ENCODE measurements at places on chromosomes 2 and 18.

DNA sequence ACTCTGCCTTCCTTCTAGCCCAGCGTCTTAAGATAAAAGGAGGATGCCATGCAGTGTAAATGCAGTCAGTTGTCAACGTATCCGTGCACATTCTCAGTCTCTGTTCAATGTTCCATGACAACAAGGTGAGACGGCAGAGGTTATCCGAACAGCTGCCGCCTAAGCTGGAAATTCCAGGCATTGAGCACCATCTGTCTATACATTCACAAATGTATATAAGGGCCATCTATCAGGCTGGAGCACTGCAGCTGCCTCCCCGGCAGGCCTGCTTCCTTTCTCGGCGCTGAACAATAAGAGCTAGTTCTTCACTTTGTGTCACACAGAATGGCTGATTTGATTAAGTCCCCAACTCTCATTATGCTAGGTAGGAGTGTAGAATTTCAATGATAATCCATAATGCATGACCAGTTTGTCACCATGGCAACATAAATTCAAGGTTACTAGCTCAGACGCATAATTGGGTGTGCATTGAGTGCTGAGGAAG lies 282.2 kb upstream of the SOX11 start:
- DNase-seq: no peak

GRCh38 chr2:27308359-27308881 lies at the start of gene UCN:
Gene UCN (minus strand): TSS chr2:27308445. CDS start chr2:27307895, 550 bp downstream.
- DNase-seq: no peak

DNA sequence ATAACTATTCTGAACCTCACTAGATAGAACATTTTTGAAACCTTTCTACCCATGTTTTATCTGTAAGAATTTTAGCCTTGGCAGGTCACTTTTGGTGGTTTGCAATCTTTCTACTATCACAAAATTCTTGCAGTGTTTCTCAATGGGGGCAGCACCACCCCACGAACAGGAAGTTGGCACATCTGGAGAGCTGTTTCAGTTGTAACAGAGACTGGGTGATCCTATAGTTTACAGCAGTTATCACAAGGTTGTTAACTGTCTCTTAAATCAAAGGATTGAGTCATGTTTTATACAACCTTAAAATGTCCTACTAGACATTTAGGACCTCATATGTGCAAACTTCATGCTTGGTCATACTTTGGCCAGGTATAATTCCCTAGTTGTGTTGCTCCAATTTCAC lies 829.2 kb downstream of the ERBB4 start:
- DNase-seq: peak; percentile 82

GRCh38 chr2:24792542-24792873 lies 683 bp downstream of the PTRHD1 start:
- no peak for DNase-seq

DNA sequence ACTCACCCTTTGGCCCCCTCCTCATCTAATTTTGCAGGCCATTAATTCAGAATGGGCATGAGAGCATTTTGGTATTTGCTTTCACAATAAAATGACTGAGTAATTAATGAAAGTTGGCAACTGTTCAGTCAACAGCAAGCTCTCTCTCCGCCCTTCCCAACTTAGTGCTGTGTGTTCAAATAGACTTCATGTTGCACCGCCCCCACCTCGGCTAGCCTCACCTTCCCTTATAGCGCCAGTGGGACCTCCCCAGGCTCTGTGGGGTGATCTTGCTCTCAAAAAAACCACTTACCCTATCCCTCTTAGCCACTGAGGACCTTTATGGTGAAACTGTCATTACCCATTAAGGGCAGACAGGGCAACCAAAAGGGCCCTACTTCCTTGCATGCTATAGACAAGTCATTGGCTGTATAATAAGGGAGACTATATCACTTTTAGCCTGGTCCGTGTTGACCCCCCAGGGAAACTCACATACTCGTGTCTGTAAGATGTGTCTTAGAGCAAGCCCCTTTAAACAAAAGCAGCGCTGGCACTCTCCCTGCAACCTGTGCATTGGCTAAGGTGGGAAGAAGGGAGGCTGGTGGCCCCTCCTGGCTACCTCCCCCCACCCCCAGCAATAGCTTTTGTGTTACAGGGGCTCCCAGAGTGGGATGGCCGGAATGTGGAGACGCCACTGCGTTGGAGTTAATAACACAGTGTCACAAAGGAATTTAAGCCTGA lies 15.2 kb downstream of the EN1 start:
- DNase-seq: no peak

DNA sequence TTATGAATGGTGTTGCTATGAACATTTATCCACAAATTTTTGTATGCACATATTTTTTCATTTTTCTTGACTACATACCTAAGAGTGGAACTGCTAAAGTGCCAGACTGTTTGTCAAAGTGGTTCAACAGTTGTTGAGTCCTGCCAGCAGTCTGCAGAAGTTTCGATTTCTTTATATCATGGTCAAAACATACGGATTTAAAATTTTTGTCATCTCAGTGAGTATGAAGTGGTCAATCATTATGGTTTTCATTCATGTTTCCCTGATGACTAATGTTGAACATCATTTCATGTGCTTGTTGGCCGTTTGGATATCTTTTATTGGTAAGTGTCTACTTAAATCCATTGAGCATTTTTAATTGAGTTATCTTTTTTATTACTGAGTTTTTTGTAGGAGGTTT lies 39.2 kb downstream of the CCDC138 start:
- no peak for DNase-seq

GRCh38 chr18:33700513-33700976 lies 122.5 kb downstream of the ASXL3 start:
- no peak for DNase-seq

- no peak for DNase-seq
These were observed 637.5 kb downstream of the PLCL1 start for GRCh38 chr2:198441901-198442300.

DNA sequence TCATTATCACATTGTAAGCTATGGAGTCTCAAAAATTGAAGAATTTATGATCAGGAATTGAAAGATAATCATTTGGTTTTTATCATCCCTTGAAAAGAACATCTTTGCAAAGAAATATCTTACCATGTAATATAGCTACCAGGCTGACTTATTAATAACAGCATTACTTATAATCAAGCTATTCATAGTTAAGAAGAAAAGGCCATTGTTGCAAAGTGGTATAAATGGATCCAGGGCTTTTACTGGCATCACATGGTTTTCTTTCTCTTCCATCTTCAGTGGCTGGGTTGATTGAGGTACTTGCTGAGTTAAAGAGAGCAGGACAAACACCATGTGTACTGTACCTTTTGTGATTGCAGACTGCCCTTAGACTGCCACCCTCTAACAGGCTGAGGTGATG lies 39.6 kb downstream of the MFSD6 start:
- DNase-seq: no peak

DNA sequence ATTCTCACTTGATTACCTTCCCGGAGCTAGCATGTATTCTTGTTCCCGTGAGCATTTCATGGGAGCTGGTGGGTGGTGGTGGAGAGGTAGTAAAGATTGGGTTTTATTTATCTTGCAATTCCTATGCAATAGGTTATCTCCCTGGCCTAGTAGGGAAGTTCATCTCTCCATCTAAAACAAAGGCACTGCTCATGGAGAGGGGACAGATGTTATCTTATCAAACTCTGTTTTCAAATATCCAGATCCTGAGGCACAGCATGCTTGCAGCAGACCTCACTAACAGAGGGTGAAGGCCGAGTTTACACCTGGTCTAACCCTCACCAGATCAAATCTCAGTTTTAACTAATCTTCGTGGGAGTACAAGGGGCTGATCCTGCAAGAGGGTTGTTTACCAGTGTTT lies 98.9 kb downstream of the CYRIA start:
- DNase-seq: no peak

GRCh38 chr18:11327391-11328009 lies 178.1 kb upstream of the PIEZO2 start:
- DNase-seq: no peak

DNA sequence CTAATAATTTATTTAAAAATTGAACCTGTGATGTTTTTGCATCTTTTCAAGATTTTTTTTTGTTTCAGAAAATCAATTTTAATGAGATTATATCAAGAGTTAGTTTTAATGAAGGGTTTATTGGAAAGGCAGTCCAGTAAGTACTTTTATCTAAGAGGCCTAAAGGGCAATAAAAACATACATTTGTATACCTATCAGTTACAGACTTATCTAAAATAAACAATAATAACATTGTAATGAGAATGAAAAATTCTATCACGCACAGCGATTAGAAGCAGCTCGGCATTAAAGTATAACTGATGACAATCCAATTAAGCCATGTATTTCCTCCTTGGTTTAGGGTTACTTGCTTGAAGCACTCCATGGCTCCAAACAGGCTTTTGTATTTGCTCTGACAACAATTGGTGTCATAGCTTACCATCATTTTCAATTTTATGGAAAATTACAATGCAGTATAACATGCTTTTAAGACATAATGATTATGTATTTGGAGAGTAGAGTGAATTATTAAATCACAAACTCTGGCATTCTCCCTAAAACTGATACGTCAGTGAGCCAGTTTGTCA lies 629.4 kb downstream of the TSN start:
- DNase-seq: no peak

DNA sequence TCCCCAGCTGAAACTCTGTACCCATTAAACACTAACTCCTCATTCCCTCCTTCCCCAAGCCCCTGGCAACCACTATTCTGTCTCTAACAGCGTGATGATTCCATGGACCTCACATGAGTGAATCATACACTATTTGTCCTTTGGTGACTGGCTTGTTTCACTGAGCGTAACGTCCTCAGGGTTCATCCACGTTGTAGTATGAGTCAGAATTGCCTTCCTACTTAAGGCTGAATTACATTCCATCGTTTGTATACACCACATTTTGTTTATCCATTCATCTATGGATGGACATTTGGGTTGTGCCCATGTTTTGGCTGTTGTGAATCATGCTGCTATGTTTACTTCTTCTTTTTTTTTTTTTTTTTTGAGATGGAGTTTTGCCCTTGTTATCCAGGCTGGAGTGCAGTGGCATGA lies 19.6 kb upstream of the CABLES1 start:
- DNase-seq: no peak

- no peak for DNase-seq
These were observed 13.4 kb downstream of the DNAJB2 start for GRCh38 chr2:219292616-219293015.

DNA sequence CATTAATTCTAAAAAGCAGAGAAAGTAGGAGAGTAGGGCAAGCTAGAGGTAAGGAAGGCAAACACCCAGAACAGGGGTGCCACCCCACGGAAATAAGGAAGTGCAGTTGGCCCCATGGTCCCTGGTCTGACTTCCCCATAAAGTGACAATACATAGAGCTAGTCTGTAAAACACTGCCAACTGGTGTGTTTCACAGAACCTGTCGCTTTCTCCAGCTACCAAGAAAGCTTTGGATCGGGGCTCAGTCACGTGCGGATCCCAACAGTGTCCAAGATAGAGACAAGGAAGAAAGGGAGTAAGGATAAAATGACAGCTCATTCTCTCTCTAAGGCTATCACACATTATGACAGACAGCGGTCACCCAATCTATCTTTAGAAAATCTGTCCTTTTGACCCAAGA lies 36.4 kb downstream of the TBC1D8 start:
- peak; percentile 89 for DNase-seq

- DNase-seq: no peak
These were observed 43.9 kb upstream of the GLS start for GRCh38 chr2:190836767-190837166.

DNA sequence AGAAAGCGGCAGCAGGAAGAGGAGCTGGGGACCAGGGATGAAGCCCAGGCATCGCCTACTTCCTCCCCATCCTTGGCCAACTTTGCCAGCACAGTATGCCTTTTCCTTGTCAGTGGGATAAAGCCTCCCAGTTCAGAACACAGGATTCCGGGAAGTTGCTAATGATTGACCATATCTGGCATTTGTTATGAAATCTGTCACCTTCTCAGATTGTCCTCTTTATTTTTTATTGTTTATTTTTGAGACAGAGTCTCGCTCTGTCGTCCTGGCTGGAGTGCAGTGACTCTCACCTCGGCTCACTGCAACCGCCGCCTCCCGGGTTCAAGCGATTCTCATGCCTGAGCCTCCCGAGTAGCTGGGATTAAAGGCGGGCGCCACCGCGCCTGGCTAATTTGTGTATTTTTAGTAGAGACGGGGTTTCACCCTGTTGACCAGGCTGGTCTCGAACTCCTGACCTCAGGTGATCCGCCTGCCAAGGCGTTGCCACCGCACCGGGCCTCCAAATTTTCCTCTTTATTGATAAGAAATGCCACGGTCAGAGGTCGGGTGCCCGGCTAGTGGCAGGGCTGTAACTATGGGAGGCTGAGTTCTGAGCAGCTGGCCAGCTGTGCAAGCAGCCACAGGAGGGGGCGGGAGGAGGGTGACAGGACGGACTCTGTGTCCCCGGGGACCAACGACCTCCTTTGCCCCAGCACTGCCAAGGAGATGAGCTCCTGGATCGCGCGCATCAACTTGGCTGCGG lies 24.4 kb downstream of the PSD4 start:
- DNase-seq: no peak

GRCh38 chr18:5891184-5891853 lies 4.0 kb downstream of the TMEM200C start:
- no peak for DNase-seq

DNA sequence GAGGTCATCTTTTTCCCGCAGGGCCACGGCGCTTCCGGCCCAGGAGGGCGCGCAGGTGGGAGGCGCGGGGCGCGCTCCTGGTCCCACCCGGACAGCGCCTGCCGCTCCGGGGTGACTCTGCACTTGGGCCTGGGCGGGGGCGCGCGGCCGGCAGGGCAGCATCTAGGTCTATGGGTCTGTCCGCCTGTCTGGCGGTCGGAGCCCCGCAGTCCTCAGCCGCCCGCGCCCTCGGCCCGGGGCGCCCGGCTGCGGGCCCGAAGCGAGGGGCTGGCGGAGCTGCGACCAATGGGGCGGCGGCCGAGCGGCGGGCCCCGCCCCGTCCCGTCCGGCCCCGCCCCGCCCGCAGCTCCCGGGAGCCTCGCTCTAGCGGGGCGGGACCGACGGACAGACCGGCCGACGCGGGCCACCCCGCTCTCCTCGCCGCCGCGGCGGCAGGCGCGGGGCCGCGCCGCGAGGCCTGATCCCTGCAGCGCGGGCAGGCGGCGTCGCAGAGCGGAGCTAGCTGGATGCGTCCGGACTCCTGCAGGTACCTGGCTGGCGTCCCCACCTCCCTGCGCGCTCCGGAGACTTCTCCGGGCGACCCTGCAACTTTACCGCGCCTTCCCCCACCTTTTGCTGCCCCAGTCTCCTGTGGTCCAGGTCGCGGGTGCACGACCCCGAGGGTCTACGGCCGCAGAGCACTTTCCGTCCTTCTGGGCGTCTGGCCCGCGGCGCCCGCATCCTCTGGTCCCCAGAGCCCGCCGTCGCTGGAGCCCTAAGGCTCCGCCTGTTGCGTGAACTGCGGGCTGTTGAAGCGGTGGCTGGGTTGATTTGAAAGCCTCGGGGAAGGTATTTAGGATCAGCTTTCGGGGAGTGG lies at the start of gene KCNS3:
TSS of gene KCNS3 (plus strand) at position 387 of the 856 bp plus-strand sequence. CDS start 52,342 bp downstream, outside the sequence.
- no peak for DNase-seq

- DNase-seq: no peak
These were observed 6.4 kb upstream of the IL1RL1 start for GRCh38 chr2:102304711-102305611.
